Right lung (tissue), 10 donors: ENCODE measurements at places on chromosomes 4 and X. TPM values are rescaled to one million over a fixed set of nuclear protein-coding genes. Genes with fewer than 3 reads are reported as not detected.

CBLL2 gene
- polyA plus RNA-seq: not detected

RNF175 gene
- polyA plus RNA-seq: 5.9 TPM

MSX1 gene
- 1.1 TPM for polyA plus RNA-seq

DGAT2L6 gene
- not detected for polyA plus RNA-seq
